ENCODE measurements at places on chromosomes 13 and 19.

DNA sequence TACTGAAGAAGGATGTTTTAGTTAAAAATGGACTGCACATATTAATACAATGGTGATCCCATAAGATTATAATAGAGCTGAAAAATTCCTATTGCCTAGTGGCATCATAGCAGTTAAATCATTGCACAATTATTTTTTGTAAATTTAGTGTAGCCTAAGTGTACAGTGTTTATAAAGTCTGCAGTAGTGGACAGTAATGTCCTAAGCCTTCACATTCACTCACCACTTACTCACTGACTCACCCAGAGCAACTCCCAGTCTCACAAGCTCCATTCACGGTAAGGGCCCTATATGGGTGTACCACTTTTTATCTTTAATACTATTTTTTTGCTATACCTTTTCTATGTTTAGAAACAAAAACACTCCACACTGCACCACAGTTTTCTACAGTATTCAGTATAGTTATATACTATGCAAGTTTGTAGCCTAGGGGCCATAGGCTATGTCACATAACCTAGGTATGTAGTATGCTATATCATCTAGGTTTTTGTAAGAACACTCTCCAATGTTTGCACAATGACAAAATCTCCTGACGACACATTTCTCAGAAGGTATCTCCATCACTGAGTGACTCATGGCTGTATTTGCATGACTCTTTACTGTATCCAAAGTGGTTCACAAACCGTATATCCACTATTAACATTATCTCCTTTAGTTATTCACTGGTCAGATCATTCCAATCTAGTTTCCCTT is 536.0 kb downstream of the KLF12 start:
- no peak for DNase-seq

DNA sequence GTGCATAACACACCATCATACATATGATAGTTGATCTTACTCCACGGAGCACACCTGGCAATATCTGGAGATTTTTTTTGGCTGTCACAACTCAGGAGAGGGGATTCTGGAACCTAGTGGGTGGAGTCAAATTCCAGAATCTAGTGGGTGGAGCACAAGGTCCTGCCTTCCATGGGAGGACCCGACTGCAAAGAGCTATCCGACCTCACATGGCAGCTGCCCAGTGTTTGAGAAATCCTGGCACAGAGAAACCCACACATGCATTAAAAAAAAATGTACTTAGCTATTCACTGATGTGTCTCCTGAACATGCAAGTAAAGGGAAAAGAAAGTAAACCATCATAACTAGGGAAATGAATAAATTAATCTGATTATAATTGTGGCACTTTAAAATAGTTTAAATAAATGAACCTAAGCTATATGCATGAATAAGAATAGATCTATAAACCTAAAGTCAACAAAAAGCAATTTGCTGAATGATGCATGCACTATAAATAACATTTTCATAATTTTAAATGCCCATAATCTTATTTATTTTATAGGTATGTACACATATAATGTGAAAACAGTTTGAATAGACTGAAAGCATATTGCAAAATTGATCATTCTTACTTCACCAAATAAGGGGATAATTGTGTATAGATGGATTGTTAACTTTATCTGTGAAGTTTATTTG is 300.3 kb downstream of the MYO16 start:
- DNase-seq: no peak

- DNase-seq: no peak
These were observed 93.1 kb downstream of the STOML3 start for GRCh38 chr13:38897521-38897920.

DNA sequence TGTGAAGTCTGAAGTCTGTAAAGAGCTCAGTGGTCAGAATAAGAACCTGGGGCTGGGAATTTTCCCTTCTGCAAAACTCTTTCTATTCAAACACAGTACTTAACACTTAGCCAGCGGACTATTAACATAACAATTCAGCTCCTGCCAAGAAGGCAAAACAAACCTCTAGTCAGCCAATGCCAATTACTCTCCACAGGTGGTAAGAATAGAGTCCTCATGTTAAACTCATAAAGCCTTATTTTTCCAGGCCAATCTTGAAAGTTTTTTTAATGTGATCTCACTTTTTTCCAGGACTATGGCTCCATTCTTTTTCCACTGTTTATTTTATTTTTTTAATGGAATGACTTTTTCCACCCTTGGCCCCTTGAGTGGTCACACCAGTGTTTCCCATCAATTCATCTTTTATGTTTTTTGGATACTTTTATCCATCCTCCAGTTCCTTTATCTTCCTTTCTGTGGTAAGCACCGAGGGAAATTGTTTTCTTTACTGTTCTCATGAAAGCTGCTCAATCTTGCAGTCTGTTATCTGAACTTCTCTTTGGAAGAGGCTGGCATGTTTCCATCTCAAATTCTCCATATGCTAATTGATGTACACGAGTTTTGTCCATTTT is 217.3 kb downstream of the LHFPL6 start:
- DNase-seq: no peak

DNA sequence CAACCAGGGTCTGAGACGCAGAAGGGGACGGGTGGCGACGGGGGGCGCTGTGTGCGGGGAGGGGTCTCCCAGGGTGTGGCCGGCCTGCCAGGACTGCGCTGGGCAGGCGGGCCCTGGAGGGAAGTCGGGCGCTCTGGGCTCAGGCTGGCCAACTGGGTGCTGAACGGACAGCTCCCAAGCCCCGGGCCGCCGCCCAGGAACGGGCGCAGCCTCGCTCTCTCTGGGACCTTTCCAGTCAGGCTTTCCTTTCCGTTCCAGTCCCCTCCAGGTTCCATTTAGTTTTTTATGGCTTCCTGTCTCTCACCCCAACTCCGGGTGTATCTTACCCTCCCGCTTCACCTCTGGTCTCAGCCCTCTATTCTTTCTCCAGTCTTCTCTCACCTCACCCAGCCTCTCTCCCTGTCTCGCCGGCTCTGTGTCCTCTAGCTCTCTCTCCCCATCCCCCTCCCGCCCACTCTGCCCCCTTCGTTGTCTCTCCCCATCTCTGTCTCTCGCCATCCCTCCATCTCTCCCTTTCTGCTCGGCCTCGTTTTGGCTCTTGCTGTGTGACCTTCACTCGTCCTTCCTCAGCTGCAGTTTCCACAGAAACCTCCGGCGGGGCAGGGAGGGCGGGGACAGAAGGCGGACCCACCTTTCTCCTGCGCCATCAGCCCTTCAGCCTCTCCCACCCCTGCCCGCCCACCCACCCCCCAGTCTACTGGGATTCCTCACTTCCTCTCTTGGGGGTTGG is 3.3 kb upstream of the ATP1A3 start:
- DNase-seq: peak; percentile 34

All from central memory CD8-positive, alpha-beta T cell (primary cell).